NCI-H1105 (cell line): ENCODE measurements at places on chromosomes 11 and 22.

- DNase-seq: no peak
Measured at GRCh38 chr11:121533601-121534000, 80.8 kb upstream of the SORL1-AS1 start.

DNA sequence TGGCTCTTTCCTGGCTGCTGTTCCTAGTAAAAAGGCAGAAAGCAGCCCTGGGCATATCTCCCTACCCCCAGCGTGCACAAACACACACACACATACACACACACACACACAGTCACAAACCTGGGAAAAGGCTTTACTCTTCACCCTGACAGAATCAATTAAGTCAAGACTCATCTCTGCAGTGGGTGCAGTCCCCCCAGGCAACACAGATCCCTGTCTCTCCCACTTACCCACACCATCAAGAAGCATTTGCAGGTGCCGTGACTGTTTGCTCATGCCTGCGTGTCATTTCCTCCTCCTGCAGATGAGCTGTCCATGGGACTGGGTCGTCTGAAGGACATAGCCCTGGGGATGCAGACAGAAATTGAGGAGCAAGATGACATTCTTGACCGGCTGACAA, 28.6 kb downstream of the SNAP29 start:
- no peak for DNase-seq

DNA sequence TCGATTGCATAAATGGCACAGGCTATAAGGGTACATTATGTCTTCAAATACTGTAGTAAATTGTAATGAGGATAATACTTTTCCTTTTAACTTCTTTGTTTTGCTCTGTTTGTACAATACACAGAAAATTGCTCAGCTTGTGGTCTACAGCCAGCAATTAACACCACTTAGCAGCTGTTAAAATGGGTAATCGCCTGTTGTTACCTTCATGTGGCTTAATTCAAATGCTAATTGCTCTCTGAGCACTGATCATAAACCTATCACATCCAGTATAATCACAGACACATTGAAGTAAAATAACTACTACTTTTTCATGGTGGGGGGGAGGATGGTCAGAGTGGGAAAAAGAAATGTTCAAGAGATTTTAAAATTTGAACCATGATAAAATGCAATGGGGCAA, 1164.1 kb upstream of the CNTN5 start:
- DNase-seq: peak; percentile 87

- peak; percentile 64 for DNase-seq
Measured at GRCh38 chr11:33687733-33688479, 12.7 kb downstream of the C11orf91 start.

DNA sequence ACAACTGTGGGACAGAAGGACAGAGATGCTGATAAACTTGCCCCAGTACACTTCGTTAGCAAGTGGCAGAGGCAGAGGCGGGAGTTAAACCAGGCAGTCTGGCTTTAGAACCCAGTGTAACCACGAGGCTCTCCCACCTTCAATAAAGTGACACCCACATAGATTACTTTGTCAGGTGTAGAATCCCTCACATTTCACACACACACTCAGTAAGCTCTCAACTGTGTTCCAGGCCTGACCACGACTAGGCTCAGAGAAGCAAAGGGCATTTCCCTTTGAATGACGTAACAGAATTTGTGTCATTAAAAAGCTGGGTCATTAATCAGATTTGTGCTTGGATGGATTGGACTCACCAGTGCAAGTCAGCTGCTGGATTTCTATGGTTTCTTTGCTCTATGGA, 118.3 kb upstream of the RCN1 start:
- DNase-seq: no peak

DNA sequence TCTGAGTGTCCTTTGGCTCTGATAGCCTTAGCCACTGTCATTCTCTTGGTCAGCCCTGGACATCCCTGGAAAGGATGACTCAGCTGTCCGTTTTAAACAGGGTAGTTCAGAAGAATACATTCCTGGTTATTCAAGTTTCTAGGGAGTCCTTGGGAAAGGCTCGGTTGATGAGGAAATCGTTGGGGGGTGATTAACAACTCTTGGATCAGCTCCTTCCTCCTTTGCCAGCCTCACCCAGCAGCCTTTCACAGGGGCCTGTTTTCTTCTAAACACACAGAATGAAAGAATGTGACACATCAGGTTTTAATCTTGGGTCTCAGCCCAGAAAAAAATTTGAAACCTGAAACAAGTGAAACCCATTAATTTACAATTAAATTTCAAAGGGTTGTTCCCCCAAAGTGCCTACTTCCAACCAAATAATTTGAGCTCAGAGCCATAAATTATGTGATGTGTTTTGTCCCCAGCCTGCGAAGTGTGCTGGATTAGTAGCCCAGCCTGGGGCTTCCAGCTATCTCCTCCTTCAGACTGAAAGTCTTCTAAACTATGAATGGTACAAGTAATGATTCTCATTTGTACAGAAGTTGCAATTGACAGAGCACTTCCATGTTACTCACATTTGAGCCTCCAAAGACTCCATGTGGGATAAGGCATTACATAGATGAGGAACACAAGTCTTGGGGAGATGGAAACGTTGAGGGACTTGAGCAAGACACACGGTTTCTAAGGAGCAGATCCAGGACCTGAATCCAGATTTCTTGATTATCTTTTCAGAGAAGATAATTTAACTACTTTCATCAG, 19.3 kb upstream of the MRGPRX2 start:
- peak; percentile 17 for DNase-seq

DNA sequence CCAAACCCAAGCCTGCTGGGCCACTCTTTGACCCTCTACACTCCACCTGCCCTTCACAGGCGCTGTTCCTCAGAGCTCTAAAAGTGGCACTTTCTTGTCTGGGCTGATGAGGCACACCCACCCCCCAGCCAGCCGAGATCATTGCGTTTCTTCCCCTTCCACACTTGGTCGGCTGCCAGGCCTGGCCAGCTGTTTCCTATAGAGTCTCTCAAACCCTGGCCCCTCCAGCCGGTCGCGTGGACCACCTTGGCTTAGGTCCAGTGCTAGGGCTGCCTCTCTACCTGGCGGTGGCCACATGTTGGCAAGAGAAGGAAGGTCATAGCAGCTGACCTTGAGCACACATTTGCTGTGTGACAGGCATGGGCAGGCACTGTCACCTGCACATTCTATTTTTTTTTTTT, 60.6 kb downstream of the PPP6R2 start:
- peak; percentile 63 for DNase-seq

- DNase-seq: peak; percentile 65
Measured at GRCh38 chr11:94128291-94128745, 323 bp upstream of the PANX1 start.

DNA sequence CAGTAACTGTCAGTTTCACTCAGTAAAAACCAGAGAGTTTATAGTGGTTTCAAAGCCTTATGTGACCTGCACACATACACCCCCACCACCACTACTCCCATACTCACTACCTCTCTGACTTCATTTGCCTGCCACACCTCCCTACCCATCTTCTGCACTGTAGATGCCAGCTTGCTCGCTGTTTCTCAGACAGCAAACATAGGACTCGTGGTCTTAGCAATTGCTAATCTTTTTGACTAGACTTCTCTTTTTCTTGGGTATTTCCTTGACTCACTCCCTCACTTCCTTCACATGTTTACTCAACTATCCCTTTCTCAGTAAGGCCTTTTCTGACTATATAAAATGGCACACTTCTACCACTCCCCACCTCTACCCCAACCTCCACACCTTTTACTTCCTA, 27.8 kb downstream of the CEP295 start:
- no peak for DNase-seq

DNA sequence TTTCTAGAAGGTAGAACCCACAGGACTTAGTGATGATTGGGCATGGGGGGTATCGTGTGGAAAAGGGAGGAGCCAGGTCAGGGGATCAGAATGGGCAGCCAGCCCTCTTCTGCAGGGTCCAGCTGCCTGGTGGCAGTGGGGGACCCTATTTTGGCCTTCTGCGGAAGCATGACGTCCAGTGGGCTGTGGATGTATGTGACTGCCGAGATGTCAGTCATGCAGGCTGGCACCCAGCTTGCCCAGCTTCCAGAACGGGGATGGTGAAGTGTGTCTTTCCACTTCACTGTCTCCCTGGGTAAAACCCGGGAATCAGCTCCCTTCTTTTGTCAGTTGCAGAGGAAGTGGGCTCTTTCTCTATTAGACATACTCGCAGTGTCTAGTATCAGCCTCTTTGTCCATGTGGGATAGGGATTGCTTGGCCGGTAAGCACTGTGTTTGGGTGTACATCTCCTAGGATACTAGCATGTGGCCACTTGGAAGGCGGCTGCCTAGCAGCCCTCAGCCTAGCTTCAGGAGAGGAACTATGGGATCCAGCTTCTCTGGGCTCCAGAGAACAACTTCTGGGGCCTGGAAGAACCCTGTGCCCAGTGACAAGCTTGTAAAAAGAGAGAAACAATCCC, 51.4 kb downstream of the GRIK4 start:
- no peak for DNase-seq

- DNase-seq: peak; percentile 22
Measured at GRCh38 chr11:66749091-66749490, 20.1 kb upstream of the SPTBN2 start.

DNA sequence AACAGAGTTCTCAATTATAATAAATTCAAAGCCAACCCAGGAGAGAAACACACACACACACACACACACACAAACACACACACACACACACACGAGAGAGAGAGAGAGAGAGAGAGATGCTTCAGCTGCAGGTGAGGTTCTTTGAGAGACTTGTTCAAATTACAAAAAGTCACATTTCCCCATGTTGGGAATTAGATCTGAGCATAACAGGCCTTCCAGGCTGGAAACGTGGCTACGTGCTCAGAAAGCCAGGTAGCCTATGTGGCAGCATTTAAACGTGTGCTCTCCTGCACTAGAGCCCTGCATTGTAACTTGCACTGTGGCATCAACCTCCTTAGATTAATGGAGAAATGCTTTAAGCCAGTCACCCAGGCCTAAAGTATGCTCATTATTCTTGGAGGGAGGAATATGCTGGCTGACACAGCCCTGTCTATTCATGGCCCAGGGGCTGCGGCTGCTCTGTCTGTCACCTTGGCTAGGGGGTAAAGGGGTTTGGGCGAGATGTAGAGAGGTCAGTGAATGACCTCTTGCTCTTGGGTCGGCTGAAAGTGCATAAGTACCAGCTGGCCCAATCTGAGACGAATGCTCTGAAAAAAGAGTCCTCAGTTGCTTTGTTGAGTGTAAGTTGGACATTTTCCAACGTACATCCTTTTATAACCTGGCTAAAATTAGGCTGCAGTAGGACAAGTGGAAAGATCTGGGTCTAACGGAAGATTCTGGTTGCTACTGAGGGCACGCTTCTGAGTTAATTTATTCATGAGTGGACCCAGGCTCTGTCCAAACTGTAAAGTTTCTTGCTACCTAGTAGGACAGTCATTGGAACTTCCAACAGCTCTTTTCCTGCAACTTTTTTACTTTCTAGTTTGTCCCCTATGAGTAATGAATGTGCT, 171.1 kb upstream of the SEZ6L start:
- no peak for DNase-seq

- DNase-seq: no peak
Measured at GRCh38 chr11:5703741-5704536, 14.3 kb downstream of the TRIM22 start.
